ENCODE measurements at places on chromosomes 12 and 14.

- DNase-seq, result no peak
Measured at GRCh38 chr14:22052795-22053194, 379.2 kb upstream of the OR4E1 start.

DNA sequence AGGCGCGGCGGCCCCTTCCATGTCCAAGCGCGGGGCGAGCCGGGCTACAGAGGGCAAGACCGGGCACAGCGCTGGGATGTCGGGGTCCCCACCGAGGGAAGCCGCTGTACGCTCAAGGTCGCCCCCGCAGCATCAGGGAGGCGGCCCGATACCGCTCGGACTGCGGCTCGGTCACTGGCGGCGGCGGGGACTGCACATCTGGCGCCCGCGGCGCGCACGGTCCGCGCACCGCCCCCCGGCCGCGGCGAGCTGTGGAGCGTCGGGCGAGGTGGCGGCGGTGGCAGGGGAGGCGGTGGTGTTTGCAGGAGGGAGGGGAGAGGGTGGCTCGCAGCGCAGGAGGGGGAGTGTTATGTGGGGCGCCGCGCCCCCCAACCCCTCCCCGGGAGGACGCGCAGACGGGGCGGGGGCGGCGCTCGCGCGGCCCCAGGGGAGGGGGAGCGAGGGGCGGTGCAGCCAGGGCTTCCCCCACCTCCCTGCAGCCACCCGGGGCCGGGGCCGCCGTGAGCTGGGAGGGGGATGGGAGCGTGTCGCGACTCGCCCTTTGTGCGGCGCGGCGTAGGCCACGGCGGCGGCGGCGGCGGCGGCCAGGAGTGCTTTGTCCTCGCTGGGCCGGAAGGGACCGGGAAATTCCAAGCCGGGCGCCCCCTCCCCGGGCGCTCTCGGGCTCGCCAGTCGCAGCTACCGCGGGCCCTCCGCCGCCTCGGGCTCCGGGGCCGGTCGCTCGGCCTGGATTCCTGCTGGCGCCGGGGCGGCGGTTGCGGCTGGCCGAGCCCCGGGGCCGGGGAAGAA is at the start of gene NUAK1:
NUAK1 (minus strand) TSS at position 322 of the 789 bp plus-strand sequence; CDS start at position 21, 301 bp downstream.
- peak; percentile 82 for DNase-seq

DNA sequence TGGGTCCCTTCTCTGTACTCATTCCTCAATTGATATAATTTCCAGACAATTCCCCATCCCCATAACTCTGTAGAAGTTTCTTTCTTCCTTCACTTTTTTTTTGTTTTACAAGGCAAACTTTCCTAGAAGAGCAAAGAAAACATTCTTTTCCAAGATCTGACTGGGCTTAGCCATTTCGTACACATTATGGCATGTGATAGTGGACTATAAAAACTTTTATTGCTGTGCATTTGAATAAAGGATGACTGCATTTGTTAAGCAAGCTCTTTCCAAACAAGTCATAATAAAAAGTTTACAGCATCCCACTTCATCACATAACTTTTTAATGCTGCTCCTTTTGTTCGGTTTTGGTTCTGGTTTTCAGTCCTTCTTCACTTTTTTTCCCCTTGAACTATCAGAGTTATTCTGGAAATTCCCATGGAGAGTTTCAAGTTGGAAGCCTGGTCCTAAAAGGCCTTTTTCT is 231.0 kb upstream of the HMGA2 start:
- no peak for DNase-seq

DNA sequence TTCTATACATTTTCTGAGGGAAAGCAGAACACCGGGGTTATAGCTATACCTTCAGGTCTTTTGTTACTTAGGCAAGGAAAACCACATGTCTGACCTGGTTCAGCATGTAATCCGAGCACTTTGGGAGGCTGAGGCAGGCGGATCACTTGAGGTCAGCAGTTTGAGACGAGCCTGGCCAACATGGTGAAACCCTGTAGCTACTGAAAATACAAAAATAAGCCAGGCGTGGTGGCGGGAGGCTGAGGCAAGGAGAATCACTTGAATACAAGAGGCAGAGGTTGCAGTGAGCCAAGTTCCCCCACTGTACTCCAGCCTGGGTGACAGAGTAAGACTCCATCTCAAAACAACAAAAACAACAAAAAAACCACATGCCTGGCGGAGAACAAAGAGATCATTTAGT is 177.6 kb downstream of the ACSS3 start:
- DNase-seq, result no peak

DNA sequence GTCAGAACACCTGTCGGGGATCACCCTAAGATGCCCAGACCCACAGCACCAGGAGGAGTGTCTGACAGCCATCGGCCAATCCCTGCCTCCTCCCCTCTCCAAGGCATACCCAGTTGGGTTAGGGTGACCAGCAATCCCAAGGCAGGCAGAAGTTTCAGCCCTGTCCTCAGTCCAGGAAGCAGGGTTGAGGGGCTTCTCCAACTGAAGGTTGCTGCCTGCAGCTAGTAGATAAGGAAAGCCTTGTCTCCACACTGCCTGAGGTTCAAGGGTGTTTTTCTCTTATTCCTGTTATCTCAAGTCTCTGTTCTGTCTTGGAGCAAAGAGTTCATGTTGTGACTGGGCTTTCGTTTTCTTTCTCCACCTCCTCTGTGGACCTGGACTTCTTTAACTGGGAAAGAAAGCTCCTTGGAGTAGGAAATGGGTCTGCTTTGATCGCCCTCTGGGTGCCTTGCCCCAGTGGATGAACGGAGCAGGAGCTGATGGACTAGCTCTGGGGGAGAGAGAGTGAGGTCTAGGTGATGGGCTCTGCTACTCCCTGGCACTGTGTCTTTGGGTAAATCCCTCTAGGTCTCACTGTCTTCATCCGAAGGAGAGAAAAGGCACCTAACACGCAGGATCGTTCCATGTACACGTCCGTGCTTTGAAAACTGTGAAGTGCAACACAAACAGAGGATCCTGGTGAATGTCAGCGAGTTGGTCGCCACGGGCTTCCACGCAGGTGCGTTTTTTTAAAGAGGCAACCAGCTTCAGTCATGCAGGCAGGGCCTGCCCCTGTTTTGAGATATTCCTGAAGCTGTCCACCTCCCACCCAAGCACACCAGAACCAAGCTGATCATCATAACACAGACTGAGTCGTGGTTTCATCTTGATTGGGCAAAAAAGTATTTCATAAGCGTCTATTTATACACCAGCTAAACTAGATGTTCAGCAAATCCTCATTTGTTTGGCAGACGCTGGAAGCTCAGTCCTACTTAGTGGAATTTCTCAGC is 52.5 kb upstream of the FOXN3 start:
- no peak for DNase-seq

DNA sequence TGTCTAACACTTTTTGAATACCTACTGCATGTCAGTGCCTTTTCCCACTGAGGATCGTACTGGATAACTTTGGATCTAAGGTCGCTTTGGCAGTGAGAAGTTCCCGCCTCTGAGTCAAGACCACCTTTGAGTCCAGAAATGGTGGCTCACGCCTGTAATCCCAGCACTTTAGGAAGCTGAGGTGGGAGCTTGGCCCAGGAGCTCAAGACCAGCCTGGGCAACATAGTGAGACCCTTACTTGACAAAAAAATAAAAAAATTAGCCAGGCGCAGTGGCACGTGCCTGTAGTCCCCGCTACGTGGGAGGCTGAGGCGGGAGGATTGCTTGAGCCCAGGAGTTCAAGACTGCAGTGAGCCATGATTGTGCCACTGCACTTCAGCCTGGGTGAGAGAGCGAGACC is 61.1 kb downstream of the CHST11 start:
- no peak for DNase-seq

GRCh38 chr12:74105434-74105833 is 432.2 kb upstream of the ATXN7L3B start:
- DNase-seq, result no peak

DNA sequence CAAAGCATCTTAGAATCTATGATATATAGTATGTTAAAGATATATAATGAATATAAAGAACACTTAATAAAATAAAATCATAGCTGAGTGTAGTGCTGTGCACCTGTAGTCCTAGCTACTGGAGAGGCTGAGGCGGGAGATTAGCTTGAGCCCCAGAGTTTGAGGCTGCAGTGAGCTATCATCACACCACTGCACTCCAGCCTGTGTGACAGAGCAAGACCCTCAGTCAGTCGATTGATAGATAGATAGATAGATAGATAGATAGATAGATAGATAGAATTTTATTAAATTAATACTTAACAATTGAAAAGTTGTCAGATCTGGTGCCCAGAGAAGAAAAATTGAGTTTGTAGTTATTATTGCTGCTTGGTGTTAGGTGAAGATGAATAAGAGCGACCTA is 40.0 kb downstream of the CNOT2 start:
- DNase-seq, result no peak

DNA sequence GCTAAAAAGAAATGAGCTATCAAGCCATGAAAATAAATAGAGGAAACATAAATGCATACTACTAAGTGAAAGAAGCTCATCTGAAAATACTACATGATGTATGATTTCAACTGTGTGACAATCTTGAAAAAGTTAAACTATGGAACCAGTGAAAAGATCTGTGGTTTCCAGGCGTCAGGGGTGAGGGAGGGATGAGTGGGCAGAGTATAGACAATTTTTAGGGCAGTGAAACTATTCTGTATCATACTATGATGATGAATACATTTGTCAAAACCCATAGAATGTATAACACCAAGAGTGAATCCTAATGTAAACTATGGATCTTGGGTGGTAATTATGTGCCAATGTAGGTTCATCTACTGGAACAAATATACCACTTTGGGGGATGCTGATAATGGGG is 21.3 kb downstream of the SPX start:
- DNase-seq, result no peak

DNA sequence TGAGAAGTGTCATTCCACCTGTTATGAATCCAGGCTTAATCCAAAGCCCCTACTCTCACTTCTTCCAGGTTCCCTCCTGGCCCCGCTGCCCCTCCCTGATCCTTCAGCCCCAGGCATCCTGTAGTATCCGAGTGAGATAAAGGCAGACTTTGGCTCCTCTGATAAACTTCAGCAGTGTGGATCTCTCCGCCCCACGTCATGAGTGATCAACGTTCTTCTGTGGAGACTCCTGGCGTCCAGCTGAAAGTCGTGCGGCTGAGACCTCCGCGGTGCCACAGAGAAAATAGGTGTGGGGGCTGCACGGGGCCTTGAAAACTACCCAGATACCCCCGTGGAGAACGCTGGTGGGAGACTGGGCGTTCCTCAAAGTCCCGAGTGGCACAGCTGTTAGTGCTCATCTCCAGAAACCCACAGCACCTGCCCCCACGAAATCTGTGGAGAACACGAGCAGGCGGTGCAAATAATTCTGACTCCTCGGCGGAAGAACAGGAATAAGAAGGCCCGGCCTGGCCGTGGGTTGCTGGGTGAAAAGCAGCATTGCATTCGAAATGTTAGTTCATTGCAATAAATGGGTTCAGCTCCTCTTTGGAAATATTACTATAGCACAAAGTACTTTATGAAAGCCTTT is 180.0 kb upstream of the RGS6 start:
- DNase-seq, result no peak

GRCh38 chr12:114480337-114481199 is 74.6 kb upstream of the TBX5 start:
- peak; percentile 23 for DNase-seq

- DNase-seq, result peak; percentile 33
Measured at GRCh38 chr14:61690982-61691381, 4.3 kb upstream of the HIF1A start.

DNA sequence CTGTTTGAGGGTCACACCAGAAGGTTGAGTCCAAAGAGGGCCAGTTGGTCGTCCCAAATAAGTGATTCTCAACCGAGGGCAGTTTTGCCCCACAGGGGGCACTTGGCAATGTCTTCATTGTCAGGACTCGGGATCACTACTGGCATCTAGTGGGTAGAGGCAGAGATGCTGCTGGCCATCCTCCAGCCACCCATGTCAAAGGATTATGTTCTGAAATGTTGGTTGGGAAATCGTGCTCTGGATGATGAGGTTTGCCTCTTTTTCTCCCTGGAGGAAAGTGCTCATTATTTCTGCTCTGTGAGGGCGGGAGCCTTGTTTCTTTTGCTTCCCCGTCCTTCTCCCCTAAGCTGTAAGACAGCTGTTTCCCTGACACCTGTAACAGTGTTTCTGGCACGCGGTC is 3.6 kb downstream of the ZNF839 start:
- peak; percentile 35 for DNase-seq

DNA sequence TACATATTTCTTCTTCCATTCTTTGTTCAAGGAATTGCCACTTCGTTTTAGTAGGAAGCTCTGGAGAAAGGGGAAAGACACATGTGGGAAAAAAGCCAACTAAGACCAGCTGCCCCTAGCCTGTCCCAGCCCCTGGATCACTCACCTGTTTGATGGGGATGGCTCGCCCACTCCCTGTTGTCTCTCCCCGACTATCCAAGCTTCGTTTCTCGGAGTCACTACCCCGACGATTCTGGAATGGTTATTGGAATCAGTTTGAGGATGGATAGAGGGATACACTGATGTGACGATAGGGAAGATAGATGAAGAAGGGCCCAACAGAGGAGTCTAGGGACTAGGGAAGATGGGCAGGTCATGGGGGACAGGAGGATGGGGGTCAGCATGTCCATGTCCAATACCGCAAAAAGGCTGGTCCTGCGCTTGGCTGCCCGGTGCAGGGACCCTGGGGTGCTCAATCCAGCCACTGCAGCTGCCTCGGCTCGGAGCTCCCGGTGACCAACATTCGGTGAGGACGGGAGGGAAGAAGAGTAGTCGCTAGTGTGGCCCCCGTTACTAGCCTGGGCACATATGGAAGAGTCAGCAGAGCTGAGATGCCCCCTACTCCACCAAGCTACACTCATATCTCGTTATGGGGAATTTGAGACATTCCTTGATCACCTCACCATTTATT is 7.0 kb downstream of the AGAP2 start:
- no peak for DNase-seq

GRCh38 chr14:70754991-70755390 is 54.3 kb downstream of the MAP3K9 start:
- DNase-seq, result peak; percentile 5

GRCh38 chr14:89747126-89747525 is 207.4 kb downstream of the EFCAB11 start:
- no peak for DNase-seq

DNA sequence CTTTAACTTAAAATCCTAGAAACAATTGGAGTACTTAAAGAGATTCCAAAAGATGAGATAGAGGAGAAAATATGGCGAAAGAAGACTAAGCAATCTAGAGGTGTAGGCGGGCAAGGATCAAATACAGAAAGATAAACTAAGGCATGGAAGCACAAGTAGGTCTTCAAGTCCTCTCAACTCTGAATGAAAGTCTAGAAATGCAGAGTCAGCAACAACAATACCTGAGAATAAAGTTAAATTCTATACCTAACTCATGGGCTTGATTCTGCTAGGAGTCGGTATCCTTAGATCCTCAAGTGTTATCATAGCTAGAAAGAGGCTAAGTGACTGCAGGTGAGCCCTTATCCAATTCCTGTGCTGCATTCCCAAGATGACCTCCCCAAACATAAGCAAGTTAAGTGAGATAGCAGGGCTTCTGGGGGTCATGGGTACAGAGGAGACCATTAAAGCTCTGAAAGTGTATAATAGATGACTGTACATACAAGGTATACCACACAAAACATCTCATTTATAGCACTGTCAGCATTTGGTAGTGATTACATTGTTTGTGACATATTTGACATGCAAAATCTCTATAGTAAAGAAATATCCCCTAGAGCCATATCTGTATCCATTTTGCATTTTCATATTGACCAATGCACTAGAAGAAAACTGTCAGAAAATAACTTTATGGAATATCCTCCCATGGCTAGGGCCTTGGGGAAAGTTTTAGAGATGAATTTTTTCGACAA is 82.5 kb upstream of the ARID2 start:
- no peak for DNase-seq

- no peak for DNase-seq
Measured at GRCh38 chr12:25723336-25723735, 170.3 kb upstream of the LMNTD1 start.

- peak; percentile 55 for DNase-seq
Measured at GRCh38 chr14:101564819-101565698, 3.8 kb downstream of the DIO3 start.

Measured in ELF-1 (cell line).